Activated naive CD8-positive, alpha-beta T cell treated with anti-CD3 and anti-CD28 coated beads, Interleukin-2, amount 50 U/mL, for 24 hours (primary cell): ENCODE measurements at places on chromosomes 4 and X.

DNA sequence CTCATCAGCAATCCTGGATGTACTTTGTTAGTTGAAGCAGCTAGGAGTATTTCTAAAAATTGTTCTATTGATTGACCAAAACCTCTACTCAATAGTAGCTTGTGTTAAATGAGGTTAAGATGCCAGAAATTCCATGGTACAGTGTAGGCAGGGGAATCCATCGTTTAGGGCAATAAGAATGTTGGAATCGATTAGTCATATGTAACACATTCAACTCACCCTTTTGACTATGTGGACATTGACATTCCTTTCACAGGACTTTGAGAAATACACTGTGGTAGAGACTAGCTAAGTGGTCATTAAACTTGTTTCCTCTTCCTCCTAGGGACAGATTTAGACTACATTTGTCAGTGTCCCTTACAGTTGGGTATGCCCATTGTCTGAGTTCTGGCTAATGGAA is 40.2 kb downstream of the KDM5C start:
- no peak for DNase-seq

DNA sequence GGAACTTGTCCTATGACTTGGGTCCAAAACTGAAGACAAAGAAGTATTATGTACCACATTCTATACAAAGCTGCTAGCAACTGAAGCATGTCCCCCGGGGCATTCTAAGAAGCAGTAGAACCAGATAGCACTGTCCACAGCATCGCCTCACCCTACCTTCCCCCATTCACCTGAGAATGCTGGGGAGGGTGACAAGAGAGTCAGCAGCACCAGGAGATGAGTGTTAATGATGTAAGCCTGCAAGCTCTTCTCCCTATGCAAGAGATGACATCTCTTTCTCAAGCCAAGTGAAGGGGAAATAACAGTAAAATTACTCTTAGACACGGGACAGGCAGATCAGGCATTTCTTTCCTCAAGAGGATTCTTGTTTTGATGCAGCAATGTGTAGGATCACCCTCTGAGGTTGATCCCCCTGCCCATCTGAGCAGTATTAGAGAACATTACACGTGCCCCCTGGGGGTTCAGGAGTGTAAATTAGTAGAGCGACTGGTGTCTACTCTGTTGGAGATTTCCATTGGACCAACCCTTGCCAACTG is 13.9 kb upstream of the TLR1 start:
- DNase-seq: no peak

DNA sequence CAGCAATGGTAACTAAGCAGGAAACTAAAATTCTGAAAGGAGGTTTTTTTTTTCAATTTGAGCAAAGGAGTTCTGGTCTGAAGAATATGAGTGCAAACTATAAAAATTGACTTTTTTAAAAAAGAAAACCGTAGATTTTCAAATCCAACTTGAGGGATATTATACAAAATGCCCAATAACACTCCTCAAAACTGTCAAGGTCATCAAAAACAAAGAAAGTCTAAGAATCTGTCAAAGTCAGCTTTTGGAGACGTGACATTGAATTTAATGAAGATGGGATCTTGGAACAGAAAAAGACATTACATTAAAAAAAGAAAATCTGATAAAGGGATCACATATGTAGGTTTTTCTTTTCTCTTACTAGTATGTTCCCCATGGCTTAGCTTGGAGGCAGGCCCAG is 40.4 kb upstream of the AR start:
- DNase-seq: no peak

GRCh38 chr4:6660430-6660829 is 19.9 kb downstream of the MRFAP1 start:
- DNase-seq: no peak

- DNase-seq: no peak
Measured at GRCh38 chrX:119492463-119492862, 24.2 kb downstream of the SLC25A5 start.

DNA sequence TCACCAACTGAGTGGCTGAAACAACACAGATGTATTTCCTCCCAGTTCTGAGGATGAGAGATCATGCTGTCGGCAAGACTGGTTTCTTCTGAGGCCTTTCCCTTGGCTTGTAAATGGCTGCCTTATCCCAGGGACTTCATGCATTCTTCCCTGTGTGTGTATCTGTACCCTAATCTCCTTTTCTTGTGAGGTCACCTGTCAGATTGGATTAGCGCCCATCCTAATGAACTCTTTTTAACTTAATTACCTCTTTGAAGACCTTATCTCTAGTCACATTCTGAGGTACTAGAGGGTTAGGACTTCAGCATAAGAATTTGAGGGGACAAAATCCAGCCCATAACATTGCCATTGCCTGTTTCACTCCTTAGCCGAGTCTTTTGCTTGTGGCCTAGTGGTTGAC is 59.5 kb upstream of the TMEM150C start:
- no peak for DNase-seq

DNA sequence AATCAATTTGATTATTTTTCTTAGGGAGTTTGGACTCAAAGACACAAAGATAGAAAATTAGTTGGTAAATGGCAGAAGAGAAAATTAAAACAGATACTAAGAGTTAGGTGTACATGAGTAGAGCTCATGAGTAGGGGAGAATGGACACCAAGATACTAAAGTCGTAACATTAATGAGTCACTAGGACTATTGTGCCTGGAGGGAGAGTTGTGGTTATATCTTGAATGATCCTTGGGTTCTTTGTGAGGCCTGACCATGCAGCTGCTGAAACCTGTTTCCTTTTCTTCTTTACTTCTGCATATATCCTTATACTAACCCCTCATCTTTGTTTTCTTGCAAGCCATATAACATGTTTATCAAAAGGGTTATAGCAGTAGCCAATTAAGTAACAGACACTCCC is 532.8 kb downstream of the RPA4 start:
- no peak for DNase-seq
